Stimulated activated CD8-positive, alpha-beta memory T cell treated with anti-CD3 and anti-CD28 coated beads, Interleukin-7, amount 100 ng/mL, for 4 hours (primary cell): ENCODE measurements at places on chromosomes 6 and 20.

- DNase-seq: no peak
Observed at GRCh38 chr6:71321314-71321713, 32.7 kb downstream of the OGFRL1 start.

DNA sequence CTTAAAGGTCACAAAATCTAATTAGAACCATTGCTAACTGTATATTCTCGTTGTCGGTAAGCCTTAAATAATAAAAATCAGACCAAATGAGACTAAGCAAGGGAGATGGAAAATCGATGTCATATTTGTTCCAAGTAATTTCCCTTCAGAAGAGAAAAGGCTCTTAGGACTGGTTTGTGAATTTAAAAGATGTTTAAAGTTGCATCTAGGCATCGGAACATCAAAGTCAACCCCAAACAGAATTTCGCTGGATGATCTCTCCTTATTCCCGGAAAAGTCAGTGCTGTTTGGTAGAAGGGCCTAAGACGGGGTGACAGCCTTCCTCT is 63.8 kb downstream of the NPEPL1 start:
- no peak for DNase-seq

GRCh38 chr20:55684578-55684977 is 320.7 kb downstream of the CBLN4 start:
- no peak for DNase-seq

- DNase-seq: no peak
Observed at GRCh38 chr6:11142296-11143027, 30.9 kb upstream of the ERVFRD-1 start.

DNA sequence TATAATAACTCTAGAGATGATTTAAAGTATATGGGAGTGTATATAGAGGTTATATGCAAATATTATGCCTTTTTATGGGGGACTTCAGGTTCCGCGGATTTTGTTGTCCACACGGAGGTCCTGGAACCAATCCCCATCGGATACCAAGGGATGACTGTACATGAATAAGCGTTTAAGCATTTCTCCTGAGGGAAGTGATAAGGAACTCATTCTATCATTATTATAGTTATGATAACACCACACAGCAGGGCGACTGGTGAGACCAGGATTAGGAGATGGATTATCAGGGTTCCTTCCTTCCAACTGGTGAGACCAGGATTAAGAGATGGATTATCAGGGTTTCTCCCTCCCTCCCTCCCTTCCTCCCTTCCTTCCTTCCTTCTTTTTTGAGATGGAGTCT is 6.6 kb downstream of the ECI2 start:
- DNase-seq: no peak

DNA sequence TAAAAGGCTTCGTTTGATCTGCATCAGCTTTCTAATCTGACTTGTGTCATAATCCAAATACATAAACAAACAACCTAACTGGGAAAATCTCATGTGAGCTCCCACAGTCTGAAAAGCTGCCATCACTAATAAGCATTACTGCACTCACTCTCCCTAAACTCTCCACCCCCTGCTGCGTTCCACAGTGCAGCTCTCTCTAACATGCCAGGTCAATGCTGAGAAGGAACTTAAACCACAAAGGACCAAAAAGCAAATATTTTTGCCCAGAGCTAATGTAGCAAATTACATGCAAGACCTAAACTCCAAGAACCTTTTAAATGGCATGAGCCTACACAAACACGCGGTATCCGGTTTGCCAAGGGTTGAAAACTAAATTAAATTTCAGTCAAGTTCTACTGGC is 542.3 kb upstream of the JARID2 start:
- no peak for DNase-seq

- no peak for DNase-seq
Observed at GRCh38 chr6:163952005-163952404, 537.5 kb downstream of the QKI start.

DNA sequence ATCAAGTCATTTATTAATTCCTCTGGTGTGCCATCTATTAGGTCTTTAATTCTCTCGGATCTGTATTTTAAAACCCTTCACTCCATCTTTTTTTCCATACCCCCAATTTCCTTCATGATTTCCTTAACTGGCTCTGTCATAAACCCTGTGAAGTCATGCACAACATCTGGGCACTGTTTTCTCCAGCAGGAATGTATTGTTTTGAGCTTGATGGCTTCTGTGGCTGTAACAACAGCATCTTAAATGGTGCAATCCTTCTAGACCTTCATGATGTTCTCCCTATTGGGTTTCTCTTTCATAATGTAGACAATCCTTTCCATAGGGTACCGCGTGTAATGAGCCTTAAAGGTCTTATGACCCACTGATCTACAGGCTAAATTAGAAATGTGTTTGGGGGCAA is 29.0 kb downstream of the CDK19 start:
- DNase-seq: no peak

GRCh38 chr6:170041526-170041925 is 249.4 kb downstream of the DLL1 start:
- no peak for DNase-seq

- no peak for DNase-seq
Observed at GRCh38 chr6:111794727-111795452, 78.4 kb downstream of the FYN start.

GRCh38 chr6:167803816-167804215 is 22.9 kb upstream of the AFDN start:
- no peak for DNase-seq

- no peak for DNase-seq
Observed at GRCh38 chr20:63606686-63607085, 20.2 kb downstream of the GMEB2 start.

GRCh38 chr6:41066867-41067304 is 5.3 kb downstream of the OARD1 start:
- DNase-seq: peak; percentile 37

DNA sequence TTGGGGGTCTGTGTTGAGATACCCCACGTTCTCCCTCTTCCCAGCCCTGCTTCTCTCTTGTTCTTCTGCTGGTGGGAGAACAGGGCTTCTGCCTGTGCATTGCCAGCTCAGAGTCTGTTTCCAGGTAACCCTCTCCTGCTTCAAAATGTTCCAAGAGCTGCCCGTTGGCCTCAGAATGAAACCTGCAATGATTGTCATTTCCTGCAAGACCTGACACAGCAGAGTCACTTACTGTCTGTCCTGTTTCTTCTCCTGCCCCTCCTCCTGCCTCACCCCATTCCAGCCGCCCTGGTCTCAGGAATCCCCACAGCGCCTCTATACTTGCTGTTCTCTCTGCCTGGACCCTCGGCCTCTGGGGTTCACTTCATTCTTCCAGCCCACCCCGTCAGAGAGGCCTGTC is 81.4 kb upstream of the ARID1B start:
- no peak for DNase-seq

DNA sequence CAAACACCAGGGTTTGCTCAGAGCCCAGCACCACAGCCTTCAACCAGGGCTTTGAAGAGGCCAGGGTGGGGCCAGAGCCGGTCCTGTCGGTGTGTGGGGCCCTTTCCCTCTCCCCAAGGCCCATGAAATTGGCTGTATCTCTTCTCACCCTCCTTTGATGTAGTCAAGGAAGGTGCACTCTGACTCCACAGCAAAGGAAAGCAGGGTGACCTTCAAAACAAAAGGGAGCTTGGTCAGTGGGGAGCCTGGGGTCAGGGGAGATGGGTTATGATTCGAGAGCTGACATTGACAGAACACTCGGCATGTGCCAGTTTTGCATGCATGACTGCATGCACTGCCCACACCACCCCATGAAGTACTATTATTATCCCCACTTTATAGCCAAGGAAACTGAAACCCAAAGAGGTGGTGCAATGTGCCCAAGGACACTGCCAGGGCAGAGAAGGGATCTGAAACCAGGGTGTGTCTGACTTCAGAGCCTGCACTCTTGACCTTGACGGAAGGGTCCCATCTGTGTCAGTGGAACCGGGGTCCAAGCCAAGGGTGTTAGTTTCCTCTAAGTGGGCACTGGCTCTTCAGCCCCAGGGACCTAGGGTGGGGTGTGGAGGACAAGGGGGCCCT is 55.4 kb downstream of the RAB44 start:
- DNase-seq: no peak

- no peak for DNase-seq
Observed at GRCh38 chr6:53066077-53066417, 843 bp downstream of the FBXO9 start.

DNA sequence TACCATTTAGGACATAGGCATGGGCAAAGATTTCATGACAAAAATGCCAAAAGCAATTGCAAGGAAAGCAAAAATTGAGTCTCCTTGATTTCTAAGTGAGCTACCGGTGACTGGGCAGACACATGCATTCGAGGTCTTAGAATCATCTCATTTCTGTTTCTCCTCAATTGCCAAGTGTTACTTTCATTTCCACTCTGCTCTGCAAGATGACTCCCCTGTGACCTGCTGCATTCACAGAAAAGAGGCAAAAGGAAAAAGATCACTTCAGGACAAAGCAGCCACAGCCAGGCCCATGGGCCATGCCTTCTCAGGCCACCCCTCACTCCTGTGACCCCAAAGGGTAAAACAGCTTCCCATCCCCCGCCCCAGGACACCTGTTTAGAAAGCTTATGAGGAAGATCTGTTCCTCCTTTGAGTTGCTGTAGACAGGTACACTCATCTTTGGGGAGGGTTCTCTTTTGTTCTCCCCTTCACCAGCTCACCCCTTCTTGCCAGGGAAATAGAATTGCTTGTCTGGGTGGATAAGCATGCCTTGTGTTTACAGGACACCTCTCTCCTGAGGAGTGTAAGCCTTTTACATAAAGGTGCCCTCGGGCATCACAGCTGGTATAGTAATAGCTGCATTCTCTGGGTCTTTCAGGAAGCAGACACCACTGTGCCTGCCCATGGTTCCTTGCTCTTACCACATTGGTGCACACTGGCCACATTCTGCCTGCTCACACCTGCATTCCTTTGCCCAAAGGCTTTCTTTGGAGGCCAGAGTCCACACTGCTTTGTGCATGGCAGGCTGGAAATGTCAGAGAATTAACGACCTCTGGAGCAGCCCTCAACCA is 105.0 kb downstream of the SLC24A3 start:
- no peak for DNase-seq

GRCh38 chr6:4346659-4347333 is 211.4 kb upstream of the ECI2 start:
- DNase-seq: no peak

- DNase-seq: no peak
Observed at GRCh38 chr20:17848249-17849048, 120.1 kb downstream of the SNX5 start.

DNA sequence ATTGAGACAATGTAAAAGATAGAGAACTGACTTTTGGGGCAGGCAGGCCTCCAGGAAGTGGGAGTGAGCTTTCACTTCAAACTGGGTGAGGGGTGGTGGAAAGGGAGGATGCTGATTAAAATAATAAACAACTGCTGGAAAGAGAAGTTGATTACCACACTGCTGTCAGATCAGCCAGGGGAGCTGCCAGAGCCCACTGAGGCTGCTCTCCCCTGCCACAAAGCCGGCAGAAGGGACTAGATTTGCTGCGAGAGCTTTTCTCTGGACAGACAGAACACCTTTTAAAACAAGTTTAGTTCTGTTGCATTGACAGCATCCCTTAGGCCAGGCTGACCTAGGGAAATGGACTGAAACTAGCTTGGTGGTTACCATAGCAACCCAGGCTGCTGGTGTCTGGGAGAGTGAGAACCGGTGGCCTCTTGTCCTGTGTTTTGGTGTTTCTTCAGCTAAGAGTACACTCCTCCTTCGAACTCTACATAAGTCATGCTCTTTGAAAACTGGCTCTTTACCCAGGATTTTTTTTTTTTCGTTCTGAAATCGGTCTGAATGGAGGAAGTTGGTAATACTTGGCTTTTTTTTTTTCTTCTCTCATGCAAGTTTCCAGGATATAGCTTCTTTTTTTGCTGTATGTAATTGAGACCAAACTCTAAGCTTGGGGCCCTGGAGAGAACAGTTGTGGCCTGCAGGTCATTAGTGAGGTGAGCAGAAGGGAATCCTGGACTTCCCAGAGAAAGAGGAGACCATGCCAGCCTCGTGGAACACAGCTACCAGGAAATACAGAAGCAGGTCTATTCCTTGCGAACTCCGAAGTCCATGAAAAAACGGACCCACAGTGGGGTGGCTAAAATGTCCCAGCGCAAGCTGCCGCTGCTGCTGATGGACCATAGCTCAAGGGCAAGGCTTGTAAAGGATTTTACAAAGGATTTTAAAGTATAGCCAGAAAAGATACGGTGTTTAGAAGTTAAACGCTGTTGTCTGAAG is 374.4 kb downstream of the UTRN start:
- DNase-seq: no peak

GRCh38 chr20:56810141-56810540 is 181.0 kb downstream of the TFAP2C start:
- no peak for DNase-seq

DNA sequence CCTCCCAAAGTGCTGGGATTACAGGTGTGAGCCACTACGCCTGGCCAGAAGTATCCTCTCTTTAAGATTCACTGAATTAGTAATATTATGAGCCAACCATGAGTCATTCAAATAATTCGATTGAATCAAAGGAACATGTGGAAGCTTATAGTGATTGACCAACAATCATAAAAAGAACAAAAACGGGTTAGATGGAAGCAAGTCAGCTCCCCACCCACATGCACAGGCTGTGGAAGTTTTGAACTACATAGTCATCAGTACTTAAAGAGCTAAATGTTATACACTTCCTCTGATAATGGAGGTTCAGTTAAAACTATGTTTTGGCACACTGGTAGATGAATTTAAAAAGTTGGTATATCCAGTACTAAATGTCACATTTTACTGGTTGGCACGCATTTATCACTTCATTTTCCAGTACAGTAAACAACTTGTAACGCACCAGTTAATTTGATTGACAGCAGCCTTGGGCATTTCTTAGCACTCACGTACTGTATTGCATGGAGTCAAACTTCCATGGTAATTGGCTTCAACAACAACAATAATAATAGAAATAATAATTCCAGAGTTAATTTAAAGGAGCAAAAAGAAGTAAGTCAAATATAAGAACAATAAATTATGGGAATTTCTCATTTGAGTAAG is 1107.3 kb upstream of the MAP3K7 start:
- DNase-seq: no peak

- no peak for DNase-seq
Observed at GRCh38 chr20:38059832-38060231, 26.3 kb downstream of the RPRD1B start.

GRCh38 chr20:14410869-14411555 is 73.6 kb upstream of the FLRT3 start:
- DNase-seq: no peak

DNA sequence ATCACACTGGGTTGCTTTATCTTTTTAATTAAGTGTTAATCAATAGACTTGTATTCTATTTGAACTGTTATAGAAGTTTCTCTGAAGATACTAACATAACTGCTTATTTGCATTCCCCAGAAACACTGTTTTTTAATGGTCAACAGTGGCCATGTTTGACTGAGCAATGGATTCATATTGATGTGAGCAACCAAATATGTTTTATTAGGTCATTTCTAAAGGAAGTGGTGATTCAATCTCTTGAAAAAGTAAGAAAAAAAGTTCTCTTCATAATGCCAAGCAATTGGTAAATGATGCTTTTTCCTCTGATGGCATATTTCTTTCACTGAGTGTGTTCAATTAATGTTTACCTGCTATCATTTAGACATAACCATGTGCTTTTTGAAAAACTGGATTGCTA is 593.0 kb upstream of the CITED2 start:
- no peak for DNase-seq

GRCh38 chr20:9200620-9201019 is 131.7 kb downstream of the PLCB4 start:
- DNase-seq: no peak
